Hindlimb muscle (tissue), 1 donor: ENCODE measurements at places on chromosomes 7 and 10.

DNA sequence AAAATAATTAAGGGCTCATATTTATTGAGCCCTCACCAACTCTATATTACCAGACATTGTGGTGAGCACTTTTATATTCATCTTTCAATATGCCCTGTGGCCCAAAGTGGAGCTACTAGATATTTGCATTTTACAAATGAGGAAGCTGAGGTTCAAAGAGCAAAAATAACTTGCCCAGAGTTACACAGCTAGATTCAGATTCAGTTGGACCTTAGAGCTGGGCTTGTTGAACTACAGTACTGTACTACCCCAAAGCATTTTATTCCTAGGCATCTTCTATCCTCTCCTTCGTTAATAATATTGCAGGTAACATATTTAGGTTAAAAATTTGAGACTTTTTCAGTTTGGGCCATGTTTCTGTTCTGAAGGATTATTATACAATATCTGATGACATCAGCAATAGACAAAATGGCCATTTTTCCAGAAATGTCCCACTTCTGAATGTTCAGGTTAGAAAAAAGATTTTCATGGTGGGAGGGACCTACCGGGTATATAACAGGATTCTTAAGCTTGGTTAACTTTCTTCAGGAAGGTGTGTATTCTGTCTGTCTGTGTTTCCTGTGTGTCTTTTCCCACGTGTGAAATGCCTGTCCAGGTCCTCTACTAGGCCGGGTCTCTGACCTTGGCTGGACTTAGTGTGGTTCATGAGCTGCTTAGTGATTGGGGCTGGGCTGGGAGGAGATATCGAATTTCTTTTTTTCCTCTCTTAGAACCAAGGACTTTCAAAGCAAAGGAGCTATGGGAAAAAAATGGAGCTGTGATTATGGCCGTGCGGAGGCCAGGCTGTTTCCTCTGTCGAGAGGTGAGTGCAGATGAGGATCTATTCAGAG lies 13.6 kb downstream of the PRXL2A start:
- DNase-seq, result no peak

DNA sequence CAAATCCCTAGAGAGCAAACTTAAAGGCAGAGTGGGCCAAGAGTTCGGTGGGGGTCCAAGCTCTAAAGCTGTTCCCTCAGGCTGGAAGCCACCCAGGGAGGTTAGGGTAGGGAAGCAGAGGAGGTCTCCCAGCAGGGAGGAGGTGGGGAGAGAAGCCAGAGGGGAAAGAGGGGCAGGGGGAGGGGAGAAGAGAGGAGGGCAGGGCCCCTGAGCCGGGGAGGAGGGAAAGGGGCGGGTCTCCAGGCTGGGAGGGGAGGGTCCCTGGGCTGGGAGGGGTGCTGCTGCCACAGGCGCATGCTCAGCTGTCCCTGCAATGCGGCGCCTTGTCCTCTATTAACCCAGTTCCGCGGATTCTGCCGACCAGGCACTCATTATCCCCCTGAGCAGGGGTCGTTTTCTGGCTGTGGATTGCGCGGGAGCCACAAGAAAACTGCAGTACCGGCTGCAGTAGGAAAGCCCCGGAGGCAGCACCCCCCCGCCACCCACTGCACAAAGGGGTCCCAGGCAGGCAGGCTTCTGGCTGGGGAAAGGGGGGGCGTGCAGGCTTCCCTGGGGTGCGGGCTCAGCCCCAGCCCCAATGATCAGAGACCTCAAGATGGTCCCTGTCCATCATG lies 49.3 kb downstream of the CAMK2B start:
- DNase-seq, result peak; percentile 46

- DNase-seq, result no peak
These were observed 130.9 kb downstream of the TES start for GRCh38 chr7:116340943-116341907.

DNA sequence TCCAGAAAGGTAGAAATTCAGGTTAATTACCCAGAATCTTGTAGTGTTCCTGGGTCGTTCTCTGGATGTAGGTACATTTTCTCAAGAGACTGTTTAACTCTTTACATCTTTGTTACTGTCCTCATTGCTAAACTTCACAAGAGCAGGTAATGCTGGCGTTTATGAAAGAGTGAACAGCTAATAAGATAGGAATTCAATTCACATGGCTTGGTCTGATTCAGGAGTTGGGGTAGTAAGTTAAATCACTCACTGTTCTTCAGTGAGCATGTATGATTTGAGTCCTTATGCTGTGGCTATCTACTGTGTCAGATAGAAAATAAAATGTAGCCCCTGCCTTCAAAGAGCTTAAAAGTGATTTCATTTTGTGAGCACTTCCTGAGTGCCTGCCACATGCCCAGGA lies 480.0 kb downstream of the LRMDA start:
- no peak for DNase-seq

GRCh38 chr10:127894146-127894545 lies 1.4 kb upstream of the CLRN3 start:
- DNase-seq, result no peak

DNA sequence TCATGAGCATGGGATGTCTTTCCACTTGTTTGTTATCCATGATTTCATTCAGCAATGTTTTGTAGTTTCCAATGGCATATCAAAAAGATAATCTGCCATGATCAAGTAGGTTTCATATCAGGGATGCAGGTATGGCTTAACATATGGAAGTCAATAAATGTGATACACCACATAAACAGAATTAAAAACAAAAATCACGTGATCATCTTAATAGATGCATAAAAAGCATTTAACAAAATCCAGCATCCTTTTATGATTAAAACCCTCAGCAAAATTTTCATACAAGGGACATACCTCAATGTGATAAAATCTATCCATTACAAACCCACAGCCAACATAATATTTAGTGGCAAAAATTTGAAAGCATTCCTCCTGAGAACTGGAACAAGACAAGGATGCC lies 90.3 kb downstream of the ZNF37A start:
- no peak for DNase-seq

GRCh38 chr10:11255796-11256444 lies 238.2 kb downstream of the CELF2 start:
- DNase-seq, result no peak

- DNase-seq, result no peak
These were observed 167.0 kb upstream of the PITRM1 start for GRCh38 chr10:3339531-3339950.

- no peak for DNase-seq
These were observed 155.2 kb downstream of the ARID5B start for GRCh38 chr10:62056698-62057097.

- no peak for DNase-seq
These were observed 617.9 kb upstream of the MKI67 start for GRCh38 chr10:128744092-128744491.

DNA sequence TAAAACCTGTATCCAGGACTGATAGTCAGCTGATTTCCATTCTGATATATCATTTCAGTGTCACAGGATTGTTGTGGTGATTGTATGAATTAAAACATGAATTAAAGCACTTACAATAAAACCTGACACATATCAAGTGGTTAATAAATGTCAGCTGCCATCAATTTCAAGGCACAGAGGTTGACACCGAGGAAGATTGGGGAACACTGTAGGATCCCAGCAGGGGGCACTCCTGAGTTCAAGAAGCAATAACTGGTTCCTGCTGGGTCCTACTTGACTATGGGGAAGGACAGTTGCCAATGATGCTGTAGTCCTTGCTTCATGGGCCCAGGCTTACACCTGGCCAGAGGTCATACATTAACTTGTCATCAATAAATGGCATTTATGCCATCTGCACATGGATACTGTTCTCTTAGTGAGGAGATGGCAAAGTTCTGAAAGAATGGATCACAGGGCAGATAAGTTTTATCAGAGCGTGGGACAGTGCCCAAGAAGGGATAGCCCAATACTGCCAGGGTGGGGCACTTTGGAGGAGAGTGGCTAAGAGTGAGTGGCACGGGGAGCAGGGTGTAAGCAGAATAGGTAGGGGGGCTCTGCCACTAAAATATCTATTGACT lies 24.1 kb downstream of the FZD1 start:
- DNase-seq, result no peak

GRCh38 chr7:157384301-157384700 lies 47.5 kb downstream of the DNAJB6 start:
- no peak for DNase-seq

DNA sequence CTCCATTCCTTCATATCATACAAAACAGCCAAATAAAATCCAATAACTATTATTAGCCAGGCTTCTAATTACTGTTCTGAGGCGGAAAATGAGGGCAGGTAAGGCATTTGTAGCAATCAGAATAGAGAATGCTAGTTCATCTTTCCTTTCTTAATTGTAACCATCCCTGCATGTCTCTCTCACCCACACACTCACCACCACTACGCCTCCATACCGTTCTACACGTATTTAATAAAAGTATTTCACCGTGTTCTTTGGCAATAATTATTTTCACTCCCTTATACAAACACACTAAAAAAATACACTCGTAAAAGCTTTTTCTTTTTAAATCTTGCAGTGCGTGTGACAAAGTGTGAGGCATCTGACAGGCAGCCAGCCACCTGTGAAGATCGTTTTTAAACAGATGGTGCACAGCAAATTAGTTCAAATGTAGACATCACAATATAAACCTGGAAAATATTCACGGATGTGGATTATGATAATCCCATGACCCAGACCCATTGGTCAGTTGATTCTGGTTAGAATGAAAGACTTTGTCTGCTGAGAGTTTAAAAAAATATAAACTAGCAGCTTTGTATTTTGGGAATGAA lies 653.6 kb downstream of the REEP3 start:
- DNase-seq, result no peak

DNA sequence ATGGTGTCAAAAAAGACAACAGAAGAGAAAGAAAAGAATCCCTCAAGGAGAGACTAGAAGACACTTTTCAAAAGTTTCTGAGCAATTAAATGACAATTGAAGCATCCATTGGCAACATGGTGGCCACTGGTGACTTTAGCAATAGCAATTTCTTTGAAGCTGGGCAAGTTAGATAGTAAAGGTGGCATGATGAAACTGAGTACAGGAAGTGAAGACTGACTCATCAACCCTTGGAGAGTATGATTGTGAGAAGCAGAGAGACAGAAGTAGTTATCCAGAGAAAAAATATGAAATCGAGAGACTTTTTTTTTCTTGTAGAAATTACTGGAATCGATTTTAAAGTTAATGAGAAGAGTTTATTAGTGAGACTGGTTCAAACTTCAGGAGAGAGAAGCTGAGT lies 52.5 kb downstream of the DGKB start:
- no peak for DNase-seq

GRCh38 chr7:104642560-104642959 lies 314.2 kb downstream of the LHFPL3 start:
- no peak for DNase-seq

GRCh38 chr10:110414548-110415309 lies 83.0 kb upstream of the DUSP5 start:
- no peak for DNase-seq

DNA sequence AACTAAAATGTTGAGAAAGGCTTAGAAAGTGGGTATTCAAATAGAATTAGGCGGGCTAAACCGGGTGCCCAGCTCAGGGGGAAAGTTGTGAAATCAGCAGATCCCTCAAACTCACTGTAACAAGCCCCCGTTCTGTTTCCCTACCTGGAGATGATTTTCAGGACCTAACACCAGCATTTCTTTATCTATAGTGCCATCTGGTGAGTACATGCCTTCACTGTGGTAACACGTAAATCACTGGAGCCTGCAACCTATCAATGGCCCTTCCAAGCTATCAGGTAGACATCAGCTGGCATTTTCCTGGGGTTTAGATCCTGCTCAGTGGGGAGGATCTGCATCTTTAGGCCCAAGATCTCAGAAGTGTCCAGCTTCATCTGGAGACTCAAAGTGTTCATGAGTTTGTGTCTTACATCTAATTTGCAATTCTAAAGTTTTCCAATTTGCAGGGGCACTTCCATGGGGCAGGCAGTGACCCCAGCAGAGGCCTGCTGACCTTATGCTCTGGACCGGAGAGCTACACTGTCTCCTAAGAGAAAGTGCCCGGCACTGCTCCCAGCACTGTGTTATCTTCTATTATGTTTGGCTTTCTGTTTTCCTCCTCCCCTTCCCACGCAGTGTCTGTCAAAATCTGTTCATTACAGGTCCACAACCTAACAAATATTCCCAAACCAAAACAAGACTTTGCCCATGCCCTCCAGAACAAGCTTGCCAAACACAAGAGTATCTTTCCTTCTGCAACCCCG lies 132.5 kb downstream of the LSM5 start:
- DNase-seq, result no peak

DNA sequence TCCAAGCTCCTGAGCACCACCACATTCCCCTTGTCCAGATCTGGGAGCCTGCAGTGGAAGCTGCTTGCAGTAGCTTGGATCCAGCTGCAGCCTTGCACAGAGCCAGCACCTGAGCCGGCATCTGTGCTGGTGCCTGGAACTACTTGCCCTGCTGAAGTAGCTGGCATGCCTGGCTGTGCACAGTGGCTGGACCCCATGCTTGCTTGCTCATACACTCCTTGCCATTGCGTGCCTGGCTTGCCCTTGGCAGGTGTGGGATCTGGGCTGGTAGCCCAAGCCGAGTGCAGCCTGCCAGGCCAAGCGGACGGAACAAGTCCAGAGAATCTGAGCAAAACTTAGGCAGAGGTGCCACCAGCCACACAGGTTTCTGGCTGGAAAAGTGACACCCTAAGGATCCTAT lies 759.9 kb downstream of the IPMK start:
- no peak for DNase-seq

GRCh38 chr7:40356312-40356711 lies 221.5 kb downstream of the SUGCT start:
- DNase-seq, result no peak

- no peak for DNase-seq
These were observed 79.6 kb downstream of the SND1 start for GRCh38 chr7:127731431-127732080.
